Stimulated activated naive CD4-positive, alpha-beta T cell treated with Interleukin-2 at 50 U/mL for 16 hours (primary cell): ENCODE measurements at places on chromosomes 3 and 15.

GRCh38 chr15:28921919-28922706, 36.3 kb downstream of the APBA2 start:
- no peak for DNase-seq

DNA sequence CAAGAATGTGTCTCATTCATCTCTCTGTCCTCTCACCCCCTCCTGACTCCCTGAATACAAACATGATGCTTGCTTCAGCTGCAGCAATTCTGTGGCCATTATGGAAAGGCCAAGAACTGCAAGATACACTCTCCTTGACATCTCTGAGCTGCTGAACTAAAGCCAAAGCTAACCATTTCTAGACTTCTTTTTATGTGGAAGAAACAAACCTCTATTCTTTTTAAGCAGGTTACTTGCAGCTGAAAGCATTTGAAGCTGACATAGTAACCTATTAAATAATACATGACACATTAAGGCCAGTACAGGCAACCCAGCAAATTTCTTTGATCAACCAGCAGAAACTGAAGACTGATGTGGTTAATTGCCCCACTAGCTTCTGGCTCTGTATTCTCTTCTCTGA, 17.5 kb downstream of the FHIT start:
- DNase-seq: no peak

DNA sequence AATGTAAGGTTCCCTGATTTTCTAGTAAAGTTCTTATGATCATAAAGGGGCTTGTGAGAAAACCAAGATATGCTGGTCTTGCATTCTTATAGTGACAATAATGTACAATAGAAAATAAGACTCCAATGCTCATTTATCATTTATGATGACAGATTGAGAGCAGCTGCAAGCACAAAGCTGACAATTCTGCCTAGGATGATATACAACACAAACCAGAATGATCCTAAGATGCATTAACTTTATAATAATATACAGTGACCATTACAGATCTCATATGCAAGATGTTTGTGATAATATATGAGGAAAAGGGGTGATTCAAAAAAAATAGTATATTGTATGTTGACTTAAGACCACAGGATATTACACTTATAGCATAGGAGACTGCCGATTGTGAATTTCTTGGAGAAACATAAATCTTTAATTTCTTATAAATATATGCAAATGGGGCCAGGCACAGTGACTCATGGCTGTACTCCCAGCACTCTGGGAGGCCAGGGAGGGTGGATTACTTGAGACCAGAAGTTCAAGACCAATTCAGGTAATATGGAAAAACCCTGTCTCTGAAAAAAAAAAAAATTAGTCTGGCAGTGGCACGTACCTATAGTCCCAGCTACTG, 387.0 kb downstream of the ZBBX start:
- no peak for DNase-seq

- no peak for DNase-seq
Observed at GRCh38 chr15:78950902-78951840, 6.3 kb upstream of the CTSH start.

DNA sequence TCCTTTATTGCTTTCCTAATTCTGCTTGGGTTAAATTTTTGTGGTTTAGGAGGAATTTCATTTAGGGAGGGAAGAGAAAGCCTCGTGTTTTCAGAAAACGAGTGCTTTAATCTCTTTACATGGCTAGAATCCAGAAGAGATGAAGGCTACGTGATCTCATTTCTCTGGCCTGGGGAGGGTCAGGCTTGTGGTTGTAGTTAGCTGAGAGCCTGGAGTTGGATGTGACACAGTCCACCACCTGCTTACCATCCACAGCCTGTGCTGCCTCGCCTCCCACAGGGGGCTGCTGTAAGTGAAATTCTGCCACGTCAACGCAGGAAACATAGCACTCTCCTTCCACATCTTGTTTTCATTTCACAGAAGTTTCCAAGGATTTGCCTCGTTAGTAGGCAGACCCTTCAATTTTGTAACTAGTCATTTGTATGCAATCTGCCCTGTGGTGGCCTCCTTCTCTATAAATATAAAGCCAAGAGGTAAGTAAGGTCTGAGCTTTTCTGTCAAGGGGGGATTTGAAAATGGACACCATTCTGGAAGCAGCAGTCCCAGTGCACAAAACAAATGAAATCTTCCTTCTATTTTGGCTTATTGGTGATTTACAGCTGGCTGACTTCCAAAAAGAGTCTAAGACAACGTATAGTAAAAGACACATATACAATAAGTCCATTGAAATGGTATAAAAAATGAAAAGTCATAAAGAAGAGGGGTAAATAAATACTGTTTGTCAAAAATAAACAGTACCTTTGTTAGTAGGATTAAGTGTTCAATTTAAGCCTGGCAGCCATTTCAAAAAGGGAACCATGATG, 3.4 kb downstream of the GXYLT2 start:
- DNase-seq: no peak

- DNase-seq: no peak
Observed at GRCh38 chr3:38229036-38229435, 36.6 kb upstream of the SLC22A13 start.

DNA sequence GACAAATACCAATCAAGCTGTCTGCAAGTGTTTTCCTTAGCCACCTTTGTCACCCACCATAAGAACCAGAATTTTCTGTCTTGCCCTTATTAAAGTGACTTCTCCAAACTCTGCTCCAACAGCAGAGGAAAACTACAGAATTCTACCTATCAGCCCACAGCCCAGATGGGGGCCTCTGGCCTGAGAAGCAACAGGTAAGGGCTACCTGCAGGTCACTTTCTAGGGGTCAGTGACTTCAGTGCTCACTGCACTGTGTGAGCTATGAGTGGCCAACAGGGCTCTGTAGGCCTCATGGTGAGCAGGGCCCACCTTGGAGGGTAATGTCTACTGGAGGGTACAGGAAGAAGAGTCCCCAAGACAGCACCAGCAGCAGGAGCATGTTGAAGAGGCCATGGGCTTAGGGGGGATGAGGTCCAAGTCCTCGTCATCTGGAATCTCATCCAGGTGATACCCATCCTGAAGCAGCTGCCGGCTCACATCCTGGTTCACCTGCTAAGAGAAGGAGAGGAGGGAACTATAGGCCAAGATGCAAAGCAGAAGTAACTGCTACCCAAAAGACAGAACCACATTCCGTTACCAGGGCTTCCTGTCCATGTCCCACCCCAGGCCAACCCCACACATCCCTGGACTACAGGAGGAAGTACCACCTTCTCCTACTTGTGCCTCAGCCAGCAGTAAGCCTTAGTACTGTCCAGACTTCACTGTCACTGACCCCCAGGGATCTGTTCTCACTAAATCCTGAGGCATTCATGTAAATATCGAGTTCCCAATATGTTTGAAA, 4.2 kb downstream of the FAM219B start:
- DNase-seq: no peak

GRCh38 chr3:48960841-48961413, 29.1 kb upstream of the P4HTM start:
- DNase-seq: no peak

- DNase-seq: no peak
Observed at GRCh38 chr15:82851981-82852511, 42.6 kb downstream of the WHAMM start.
